ENCODE measurements at places on chromosomes 3 and 15.

DNA sequence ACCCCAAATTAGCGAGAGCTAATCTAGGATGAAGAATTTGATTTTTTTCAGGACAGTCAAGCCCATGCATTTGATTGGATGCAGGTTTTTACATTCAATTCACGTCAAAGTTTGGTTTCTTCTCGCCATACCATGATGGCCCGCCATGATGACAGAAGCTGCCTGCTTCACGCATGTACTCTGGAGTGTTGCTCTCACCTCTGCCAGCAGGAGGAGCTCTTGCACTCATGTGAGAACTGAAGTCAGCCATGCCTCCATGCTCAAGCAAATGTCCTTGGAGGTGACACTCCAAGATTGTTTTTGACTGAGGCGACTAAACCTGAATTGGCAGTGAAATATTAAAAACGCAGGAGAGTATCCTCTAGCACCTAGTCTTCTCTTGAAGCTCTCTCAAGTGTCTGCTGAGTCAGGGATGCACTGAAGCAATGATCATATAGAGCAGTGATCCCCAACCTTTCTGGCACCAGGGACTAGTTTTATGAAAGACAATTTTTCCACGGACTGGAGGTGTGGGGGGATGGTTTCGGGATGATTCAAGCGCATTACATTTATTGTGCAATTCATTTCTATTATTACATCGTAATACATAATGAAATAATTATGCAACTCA lies 120.9 kb downstream of the SAMMSON start:
- DNase-seq: peak; percentile 34

DNA sequence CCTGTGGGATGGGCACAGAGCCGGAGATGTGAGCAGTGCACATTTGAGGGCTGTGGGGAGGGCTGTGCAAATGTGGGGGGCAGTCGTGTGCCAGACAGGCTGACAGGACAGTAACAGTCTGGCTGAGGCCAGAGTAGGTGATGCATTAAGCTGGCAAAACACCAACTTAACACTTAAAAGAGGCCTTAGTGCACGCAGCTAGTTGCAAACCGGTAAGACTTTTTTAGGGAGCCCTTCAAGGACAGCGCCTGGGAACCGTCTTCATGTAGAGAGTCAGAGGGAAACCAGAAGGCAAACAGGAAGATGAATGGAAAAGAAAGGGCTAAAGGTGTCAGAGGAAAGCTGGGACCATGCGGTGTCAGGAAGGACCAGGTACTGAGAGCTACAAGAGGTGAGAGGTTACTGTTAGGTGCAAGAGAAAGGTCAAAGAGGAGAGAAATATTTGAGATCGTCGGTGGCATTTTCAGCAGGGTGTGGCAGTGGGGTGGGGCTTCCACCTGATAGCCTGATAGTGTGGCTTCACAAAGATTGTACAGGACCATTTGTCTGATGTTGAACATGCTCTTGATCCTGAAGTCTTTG lies 30.0 kb upstream of the CHD2 start:
- no peak for DNase-seq

DNA sequence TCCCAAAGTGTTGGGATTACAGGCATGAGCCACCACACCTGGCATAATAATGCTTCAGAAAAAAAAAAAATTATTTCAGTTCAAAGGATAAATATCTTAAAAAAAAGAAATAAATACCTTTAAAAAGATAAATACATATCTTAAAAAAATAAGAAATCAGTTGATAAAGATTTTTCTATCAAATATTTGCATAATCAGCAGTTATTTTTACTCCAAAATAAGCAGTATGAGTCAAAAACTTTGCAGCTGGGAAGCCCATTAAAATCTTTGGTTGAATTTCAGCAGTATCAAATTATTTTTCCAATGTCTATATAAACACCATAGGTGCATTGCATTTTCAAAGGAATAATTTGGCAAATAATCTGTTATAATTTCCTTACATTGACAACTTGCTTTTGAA lies 202.5 kb downstream of the KBTBD8 start:
- DNase-seq: no peak

DNA sequence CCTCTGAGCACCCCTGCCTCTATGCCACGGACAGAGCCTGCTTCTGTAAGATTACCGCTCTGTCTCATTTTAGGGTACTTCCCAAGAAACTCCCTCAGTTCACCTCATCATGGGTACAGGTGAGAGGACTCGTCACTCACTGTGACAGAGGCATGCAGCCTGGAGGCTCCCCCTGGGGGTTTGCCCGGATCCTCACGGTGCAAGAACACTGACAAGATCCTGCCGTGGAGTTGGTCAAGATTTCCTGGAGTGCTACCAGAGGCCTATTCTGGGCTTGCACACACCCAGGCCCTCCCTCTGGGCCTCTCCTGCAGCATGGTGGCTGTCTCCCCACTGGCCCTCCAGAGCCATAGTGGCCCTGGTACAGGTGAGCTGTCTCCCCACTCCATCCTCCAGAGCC lies 103.1 kb upstream of the TNIK start:
- no peak for DNase-seq

DNA sequence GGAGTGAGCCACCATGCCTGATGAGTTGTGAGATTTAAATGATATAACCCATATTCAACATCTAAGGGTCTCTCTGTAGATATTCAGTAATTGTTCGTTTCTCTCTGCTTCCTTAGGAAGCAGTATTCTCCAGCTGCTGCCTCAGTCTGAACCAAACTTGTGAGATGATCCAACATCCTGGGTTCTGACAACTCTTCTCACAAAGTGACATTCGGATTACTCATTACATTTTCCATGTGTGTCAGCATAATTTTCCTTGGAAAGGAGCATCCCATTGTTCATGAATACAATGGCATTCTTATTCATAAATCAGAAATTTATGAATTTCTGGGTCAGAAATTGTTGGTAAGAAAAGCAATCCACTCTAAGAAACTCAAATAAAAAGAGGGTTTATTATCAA lies 15.0 kb upstream of the SEC22A start:
- DNase-seq: no peak

DNA sequence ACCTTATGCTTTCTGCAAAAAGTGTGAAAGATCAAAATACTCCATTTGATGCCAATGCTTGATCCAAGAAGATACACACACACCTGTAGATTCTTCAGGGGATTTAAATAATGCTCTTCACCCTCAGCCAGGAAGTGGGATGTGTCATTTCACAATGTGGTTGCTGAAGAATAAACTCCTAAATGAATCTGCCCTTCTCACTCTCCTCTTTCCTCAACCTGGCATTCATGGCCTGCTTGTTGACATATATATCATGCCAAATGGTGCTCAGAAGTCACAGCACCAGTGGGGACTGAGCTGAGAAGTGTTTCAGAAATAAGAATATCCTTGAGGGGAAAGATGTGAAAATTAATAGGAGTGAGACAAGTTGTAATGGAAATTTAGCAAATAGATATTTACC lies 146.6 kb upstream of the ARHGEF26 start:
- no peak for DNase-seq

GRCh38 chr3:191358929-191359328 lies 28.6 kb upstream of the UTS2B start:
- DNase-seq: no peak
